ENCODE measurements at places on chromosomes 2 and 18. TPM values are rescaled to one million over a fixed set of nuclear protein-coding genes. Genes with fewer than 3 reads are reported as not detected.

The DYNAP gene
- not detected for total RNA-seq

The LINC00305 gene
- total RNA-seq = not detected

The DAPL1 gene
- 1.2 TPM for total RNA-seq

The RAB3GAP1 gene
- 37.5 TPM for total RNA-seq

The RNU2-63P gene
- total RNA-seq = 4.7 TPM

The ALPP gene
- total RNA-seq = 1.2 TPM

- DNase-seq = no peak
These were observed 159.8 kb downstream of the ZNF385B start for GRCh38 chr2:179701524-179702110.

GRCh38 chr2:154433010-154433409, 265.5 kb upstream of the KCNJ3 start:
- no peak for DNase-seq

DNA sequence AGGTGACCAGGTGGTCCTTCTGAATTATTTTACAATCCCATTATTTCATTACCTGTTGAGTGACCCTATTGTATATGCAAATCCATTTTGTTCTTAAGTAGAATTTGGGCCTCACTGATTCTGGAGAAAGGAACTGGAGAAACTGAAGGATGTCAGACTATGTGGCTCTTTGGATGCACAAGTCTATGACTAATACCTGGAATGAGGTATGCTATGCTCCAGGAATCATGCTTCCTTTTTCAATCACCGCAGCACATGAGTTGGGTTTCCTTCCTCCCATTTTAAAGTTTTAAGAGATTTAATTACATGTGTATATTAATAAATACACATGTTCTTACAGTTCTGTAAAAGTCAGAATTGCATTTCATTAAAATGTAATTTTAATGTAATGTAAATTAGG, 253.9 kb upstream of the VWC2L start:
- DNase-seq = no peak

DNA sequence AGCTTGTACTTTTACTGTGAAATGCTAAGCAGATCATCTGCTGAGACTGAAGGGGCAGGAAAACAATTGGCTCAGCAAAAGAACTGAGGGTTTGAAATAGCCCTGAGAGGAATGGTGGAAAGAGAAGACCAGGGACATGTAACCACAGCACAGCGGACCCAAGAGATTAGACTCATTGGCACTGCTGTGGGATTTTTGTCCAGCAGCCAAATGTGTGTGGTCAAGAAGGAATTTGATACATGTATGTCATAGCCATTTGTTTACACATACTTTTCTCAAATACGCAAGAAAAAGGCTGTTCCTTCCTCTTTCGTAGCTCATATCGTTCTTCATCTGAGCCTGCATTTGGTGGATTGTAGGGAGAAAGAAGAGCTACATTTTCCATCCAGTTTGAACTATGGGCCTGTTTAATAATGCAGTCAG, 73.8 kb downstream of the TRABD2A start:
- DNase-seq = no peak

GRCh38 chr2:68889021-68889420, 17.8 kb upstream of the BMP10 start:
- DNase-seq = no peak

- no peak for DNase-seq
These were observed 417.0 kb downstream of the ZNF521 start for GRCh38 chr18:24935008-24935407.

DNA sequence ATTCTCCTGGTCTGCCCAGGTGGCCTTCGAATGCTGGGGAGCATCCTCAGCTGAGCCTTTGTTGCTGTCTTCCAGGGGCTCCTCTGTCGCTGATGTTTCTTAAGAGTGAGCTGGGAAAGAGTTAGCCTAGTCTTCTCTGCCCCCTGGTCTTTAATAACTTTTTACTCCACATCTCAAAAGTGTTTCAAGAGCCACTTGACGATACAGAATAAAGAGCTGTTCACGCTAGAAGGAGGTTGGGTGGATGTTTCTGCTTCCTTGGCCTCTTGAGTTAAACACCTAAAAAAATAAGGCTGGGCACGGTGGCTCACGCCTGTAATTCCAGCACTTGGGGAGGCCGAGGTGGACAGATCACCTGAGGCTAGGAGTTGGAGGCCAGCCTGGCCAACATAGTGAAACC, 2.8 kb upstream of the BUB1 start:
- no peak for DNase-seq

- no peak for DNase-seq
These were observed 177.6 kb downstream of the ZNF521 start for GRCh38 chr18:25174324-25174723.
